ENCODE measurements at places on chromosomes 2 and 18.

DNA sequence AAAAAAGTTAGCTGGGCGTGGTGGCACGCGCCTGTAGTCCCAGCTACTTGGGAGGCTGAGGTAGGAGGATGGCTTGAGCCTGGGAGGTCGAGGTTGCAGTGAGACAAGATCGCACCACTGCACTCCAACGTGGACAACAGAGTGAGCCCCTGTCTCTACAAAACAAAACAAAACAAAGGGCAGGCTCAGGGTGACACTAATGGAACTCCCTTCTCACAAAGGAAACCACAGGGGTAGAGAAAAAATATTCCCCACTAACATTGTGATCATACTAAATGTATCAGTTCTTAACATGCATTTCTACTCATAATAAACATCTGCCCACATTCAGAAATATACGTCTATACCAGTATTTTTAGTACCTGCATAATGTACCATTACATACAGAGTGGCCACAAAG, 21.1 kb downstream of the STAM2 start:
- DNase-seq, result no peak

GRCh38 chr2:53035153-53035552, 732.5 kb upstream of the CHAC2 start:
- no peak for DNase-seq

- DNase-seq, result no peak
These were observed 116.0 kb downstream of the COPS8 start for GRCh38 chr2:237201461-237202287.

GRCh38 chr18:54130177-54130576, 94.3 kb downstream of the MBD2 start:
- DNase-seq, result no peak

- peak; percentile 84 for DNase-seq
These were observed 1.1 kb upstream of the GPR55 start for GRCh38 chr2:230925879-230926765.

DNA sequence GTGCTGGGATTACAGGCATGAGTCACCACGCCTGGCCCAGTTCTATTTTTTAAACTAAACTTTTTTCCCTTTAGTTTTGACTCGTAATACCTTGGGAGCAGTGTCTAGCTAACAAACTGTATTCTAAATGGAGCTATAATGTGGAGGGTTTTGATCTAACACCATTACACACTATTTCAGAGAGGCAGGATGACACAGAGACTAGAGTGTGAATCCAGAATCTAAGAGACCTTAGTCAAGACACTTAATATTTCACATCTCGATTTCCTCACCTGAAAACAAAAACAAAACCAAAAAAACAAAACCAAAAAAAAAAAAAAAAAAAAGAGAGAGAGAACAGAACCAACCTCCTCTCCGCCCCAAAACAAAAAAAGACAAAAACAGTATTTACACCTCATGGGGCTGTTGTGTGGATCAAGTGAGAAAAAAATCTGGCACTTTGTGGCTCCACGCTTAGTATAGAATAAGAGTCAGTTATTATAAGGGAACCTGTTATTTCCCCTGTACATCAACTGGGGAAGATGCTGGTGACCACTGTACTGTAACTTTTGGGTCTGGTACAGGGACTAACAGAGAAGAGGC, 31.3 kb downstream of the DARS1 start:
- DNase-seq, result no peak

- no peak for DNase-seq
These were observed 521.2 kb downstream of the NYAP2 start for GRCh38 chr2:225920621-225921220.

DNA sequence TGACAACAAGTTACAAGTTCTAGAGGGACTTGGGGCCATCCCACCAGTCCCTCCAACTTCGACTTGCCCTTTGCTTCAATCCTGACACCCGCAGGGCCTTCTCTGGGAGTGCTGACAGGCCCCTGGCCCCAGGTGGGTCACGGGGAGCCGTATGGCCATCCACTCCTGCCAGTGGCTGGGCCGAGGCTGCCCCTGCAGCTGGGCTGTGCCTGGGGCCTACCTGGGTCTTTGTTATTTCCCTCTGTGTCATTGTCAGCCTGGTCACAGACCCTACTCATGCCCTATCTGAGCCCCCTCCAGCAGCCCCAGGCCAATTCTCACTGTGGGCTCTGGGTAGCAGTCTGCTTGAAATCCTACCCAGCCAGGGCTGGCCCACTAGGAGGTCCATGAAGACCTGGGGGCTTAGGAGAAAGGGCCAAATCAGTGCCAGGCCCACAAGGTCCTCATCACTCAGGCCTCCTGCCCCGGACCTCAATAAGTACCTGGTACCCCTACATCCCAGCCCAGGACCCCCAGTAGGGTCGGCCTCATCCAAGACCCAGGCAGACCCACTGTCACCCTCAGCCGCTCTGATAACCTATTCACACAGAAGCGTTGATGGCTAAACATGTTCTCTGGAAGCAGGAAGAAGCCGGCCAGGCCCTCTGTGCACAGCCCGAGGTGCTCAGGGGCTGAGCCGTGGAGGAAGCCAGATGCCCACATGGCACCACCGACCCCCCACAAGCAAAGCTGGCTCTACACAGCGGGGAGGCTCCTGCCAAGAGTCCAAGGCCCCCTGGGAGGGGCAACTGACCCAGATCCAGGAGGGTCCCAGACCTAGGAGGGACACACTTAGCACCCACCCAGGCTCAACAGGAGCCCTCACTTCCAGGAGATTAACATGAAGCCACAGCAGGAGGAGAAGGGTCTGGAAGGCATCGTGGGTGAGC, 57.7 kb downstream of the BIN1 start:
- DNase-seq, result no peak

GRCh38 chr2:44456946-44457345, 95.2 kb downstream of the CAMKMT start:
- no peak for DNase-seq

DNA sequence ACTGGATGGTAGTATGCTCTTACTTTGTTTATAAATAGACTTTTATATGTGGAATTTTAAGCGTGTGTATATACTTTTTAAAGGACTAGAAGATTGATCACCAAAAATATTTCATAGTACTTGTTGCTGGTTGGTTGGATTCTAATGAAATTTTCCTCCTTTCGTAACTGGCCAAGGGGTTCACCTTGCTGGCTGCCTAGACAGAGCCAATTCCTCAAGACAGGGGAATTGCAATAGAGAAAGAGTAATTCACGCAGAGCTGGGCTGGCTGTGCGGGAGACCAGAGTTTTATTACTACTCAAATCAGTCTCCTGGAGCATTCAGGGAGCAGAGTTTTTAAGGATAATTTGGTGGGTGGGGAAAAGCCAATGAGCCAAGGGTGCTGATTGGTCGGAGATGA, 70.7 kb downstream of the SNORC start:
- no peak for DNase-seq

DNA sequence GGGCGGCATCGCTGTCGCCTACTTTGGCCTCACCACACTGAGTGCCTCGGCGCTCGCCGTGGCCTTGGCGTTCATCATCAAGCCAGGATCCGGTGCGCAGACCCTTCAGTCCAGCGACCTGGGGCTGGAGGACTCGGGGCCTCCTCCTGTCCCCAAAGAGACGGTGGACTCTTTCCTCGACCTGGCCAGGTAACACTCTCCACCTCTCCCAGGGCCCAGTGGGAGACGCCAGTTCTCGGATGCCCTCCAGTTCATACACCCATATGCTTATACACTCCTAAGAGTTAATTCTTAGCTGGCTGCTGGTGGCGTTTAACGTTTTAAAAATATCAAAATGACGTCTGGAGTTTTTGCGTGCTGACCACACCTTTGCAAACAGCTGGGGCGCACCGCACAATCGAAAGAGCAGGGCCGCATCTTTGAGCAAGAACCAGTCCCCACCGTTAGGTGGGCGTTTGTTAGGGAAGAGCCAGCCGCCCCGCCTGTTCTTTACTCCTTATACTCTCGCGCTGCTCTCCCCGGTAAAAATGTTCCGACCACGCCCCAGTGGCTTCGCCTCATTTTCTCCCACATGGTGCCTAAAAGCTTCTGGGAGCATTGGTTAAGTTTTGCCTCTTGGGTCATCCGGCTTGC, 899 bp downstream of the SLC1A4 start:
- no peak for DNase-seq

GRCh38 chr2:66574701-66575624, 140.0 kb downstream of the MEIS1 start:
- no peak for DNase-seq

DNA sequence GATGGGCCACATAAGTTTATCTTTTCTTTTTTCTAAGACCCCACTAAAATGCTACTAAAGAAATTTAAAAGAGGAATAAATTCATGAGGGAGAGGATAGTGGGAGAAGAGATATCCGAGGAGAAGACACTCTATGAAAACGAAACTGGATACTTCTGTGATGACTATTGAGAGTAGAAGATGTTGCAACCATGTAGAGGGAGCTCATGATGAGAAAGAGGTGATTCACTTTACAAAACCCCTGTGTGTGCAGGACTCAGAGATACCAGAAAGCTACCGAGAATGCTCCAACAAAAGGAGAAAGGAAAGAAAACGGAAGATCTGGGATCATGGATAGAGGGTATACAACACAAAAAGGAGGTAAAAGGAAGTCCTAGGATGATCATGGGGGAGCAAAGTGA, 34.9 kb downstream of the SLC38A11 start:
- DNase-seq, result no peak

- DNase-seq, result no peak
These were observed 81.4 kb upstream of the CABLES1 start for GRCh38 chr18:23053776-23054457.

- DNase-seq, result no peak
These were observed 2.3 kb downstream of the KRCC1 start for GRCh38 chr2:88053296-88053695.

- no peak for DNase-seq
These were observed 1.1 kb downstream of the TMEM169 start for GRCh38 chr2:216082805-216083204.

DNA sequence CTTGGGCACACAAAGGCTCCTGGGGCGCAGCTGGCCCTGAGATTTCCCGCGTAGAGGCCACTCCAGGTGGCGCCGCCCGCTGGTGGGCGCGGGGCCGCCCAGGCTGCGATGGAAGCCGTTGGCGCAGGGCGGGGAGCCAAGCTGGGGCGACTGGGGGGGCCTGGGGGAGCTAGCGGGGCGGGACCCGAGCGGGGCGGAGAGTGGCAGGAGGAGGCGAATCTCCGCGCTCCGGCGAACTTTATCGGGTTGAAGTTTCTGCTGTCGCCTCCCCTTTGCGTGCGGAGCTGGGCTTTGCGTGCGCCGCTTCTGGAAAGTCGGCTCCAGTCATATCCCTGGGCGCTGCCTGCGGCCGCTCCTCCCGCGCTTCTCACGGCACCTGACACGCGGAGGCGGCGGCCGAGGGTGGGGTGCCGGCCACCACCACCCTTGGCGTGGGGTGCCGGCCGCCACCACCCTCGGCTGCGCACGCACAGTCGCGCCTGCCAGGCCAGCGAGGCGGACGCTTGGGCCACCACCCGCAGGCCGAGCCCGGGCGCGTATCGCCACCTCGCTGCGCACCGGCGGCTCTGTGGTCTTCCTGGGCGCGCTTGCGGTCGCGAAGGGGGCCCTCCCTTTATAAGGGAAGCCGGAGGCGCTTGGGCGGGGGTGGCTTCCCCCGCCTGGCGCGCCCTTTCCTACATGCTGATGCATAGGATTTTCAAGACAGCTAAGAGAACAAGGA, 919 bp upstream of the CYP1B1 start:
- peak; percentile 89 for DNase-seq

GRCh38 chr18:61350578-61350977, 17.3 kb downstream of the CDH20 start:
- no peak for DNase-seq

DNA sequence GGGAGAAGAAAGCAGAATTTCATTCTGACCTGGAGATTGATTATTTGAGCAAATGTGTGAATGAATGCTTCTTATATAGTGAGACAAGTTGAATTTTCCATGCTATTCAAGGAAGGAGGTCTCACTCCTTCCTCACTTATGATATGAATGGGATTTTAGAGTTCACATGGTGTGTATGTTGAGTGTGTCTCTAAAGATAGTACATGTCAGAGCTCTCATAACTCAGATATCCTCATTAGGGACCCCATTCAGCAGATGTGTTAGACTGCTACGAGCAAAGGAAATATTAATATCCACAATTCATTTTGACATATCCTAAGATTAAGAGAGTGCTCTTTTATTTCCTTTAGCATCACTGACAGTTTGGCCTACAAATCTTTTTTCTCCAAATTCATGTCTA, 368.5 kb downstream of the ARHGAP15 start:
- DNase-seq, result no peak

GRCh38 chr2:188851311-188851710, 122.9 kb upstream of the COL3A1 start:
- DNase-seq, result no peak

DNA sequence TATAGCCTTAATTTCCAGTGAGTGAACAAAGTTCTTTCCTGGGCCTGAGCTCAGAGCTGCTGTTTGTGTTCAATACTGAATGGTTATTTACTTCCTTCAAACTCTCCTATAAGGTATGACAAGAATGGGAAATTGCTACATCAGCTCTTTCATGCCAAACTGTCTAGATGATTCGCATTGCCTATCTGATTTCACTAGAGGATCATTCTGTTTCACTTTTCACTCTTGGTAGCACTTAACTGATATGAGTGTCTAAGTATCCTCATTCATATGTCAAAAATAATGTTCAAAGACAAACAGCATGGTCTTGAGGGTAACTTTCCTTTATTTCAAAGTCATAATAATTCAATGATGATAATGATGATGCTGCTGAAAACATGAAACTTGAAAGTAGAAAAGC, 32.9 kb upstream of the SCG2 start:
- DNase-seq, result no peak

DNA sequence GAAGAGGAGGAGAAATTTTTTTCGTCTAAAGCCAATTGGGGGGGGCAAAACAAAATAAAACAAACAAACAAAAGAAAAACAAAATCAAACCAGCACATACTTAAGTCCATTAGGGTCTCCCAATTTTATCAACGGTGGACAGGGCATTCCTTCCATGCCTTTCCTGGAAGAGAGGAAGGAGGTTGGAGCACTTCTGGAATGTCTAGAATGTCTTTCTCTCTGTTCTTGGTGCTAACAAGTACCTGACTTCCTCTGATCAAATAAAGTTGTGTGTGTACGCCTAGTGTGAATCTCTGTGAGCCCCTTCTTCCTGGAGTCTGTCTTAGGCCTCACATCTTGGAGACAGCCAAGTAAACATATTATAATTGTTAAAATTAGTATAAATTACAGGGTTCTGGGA, 399.0 kb upstream of the LRRTM1 start:
- DNase-seq, result no peak

GRCh38 chr18:13179566-13180113, 38.9 kb upstream of the LDLRAD4 start:
- DNase-seq, result no peak

DNA sequence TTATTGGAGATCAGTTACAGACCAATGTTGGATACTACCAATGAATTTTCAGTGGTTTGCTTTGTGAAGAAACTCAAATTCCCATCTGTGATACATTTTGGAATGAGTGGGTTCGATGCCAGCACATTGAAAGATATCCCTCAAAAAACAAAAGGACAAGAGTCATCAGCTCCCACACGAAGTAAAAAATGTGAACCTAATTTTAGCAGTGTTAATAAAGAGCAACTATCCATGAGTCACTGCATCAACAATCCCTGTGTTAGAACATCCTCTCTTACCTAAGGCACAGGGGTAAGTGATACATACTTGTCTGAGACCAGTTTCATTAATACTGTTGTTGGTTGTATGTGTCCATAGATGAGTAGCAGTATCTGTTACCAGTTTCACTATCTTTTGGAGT, 551.8 kb upstream of the SOX11 start:
- no peak for DNase-seq

GRCh38 chr2:66201242-66201641, 233.7 kb upstream of the MEIS1 start:
- no peak for DNase-seq

All from activated CD8-positive, alpha-beta memory T cell treated with anti-CD3 and anti-CD28 coated beads for 24 hours (primary cell).